Natural killer cell (primary cell): ENCODE measurements at places on chromosomes 13 and 19.

DNA sequence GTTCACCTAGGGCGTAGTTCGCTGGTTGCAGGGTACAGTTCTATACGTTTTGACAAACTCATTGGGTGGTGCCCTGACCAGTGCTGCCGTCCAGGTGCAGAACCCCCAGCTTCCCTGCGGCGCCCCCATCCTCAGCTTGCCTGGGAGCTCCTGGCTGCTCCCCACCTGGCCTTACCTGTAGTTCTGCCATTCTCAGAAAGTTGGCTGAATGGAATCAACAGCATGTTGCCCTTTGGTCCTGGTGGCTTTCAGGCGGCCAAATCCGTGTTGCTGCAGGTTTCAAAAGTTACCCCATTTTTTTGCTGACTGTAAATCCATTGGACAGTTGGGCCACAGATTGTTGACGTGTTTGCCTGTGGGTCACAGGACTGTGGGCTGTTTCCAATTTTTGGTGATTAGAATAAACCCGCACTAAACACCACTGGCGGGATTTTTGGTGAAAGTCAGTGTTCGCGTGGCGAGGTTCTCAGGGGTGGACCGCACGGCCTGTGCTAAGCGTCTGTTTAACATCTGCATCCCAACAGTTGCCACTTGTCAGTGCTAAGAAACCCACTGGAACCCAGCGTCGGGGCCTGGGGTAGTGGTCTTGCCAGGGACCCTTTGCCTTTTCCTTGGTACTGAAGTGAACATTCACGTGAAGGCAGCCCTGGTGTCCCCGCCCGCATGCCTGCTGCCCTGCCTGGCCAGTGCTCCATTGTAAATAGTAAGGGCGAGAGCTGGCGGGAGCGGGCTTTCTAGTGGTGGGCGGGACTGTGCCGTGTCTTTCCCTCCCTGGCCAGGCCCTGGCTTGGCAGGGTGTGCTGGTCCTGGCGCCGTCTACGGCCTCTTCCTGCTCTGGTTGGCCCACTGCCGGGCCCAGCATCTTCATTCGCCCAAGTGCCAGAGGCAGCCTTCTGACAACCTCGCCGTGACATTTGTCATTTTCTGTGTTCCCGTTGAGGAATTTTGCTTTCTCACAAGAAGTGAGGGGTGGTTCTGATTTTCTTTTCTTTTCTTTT, 3.3 kb downstream of the DOT1L start:
- DNase-seq = no peak

GRCh38 chr13:44974056-44974793, 15.0 kb downstream of the NUFIP1 start:
- DNase-seq = no peak

DNA sequence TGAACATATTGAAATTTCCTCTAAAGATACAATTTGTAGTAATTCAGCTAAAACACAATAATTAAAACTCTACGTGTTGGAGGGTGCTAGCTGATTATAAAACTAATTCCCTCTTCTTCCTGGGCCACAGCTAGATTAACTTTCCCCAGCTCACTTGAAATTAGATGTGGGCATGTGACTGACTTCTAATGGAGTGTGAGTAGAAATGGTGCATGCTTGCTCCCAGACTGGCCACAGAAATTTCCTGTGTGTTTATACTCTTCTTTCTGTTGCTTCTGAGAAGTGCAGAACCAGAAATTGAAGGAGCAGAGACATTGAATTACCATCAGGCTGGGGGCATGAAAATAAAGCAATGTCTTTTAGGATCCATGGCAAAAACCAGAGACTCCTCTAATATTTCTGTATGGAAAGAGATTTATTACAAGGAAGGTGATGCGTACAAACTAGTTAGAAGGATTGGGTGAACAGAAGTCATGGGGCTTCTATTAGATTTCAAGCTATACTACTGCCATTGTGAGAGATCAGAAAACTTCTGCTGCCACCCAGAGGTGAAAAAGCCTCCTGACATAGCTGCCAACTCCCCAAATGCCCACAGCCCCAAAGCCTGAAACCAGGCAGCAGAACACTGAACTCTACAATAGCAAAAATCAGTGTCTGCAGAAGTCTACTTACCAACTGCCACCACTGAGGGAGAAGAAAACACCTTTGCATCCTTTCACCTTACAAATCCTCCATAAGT, 379.2 kb upstream of the MIR17HG start:
- DNase-seq = no peak

DNA sequence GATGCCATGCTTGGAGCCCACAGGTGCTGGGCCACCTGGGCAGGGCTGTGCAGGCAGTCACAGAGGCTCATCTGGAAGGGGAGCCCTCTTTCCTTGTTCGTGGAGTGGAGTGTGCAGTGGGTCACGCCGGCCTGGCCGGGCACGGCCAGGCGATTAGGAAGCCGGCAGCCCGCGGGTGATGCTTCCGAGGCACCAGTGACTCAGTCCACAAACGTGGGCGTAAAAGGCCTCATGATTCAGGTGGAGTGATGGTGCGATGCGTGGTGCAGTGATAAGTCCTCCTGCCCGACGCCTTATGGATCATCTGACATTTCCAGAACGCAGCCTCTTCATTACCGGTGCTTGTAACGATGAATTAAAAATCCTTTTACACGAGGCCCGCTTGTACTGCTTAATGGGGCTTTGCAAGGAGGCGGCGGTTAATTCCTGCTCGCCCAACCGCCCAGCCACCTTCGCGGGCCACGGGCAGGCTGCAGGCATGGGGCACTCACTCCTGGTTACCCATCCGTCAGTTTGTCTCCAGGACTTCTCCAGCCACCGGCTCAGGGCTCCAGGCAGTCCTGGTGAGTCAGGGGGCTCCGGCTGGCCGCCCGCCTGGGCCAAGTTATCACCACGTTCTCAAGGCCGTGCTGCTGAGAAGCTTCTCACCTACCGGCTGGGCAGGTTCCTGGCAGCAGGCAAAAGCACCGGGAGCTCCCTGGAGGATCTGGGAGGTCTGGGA, 172.4 kb downstream of the KDM4B start:
- DNase-seq = no peak

DNA sequence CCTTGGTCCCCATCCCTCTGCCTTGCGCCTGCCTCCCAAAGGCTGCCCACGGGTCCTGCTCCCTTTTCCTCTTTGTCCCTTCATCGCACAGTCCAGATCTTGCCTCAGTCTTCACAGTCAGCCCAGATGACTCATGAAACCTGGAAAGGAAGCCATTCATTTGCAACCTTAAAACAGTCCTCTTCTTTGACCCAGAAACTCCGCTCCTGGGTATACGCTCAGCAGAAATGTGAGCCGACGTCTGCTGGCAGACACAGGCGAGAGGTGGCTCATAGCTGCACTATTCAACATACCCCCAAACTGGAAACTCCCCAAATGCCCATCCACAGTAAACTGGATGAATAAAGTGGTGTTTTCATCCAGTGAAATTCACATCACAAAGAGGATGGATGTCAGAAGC, 13.6 kb upstream of the PEPD start:
- DNase-seq = no peak

- no peak for DNase-seq
These were observed 28.3 kb downstream of the PEX11G start for GRCh38 chr19:7460562-7460966.
